GM23338 (cell line): ENCODE measurements at places on chromosomes 1 and 21.

DNA sequence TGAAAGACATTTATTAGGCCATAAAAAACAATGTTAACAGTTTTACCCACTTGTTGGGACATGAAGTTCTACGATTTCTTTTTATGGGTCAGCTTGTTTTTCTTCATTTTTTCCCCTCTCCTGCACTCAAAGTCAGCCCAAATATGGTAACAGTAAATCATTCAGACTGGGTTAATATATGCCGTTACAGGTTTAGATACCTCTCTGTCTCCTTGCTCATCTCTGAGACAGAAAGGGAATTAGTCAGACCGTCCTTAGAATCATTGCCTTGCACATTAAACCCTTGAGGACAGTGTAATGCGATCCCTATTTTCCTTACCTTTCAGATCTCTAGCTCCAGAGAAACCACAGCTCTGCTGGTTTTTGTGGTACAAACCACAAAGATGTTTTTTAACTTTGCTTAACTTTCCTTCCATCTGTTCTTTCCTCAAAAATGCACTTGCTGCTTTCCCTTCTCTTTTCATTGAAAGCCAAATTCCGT lies 613.3 kb downstream of the PLPP3 start:
- no peak for DNase-seq

DNA sequence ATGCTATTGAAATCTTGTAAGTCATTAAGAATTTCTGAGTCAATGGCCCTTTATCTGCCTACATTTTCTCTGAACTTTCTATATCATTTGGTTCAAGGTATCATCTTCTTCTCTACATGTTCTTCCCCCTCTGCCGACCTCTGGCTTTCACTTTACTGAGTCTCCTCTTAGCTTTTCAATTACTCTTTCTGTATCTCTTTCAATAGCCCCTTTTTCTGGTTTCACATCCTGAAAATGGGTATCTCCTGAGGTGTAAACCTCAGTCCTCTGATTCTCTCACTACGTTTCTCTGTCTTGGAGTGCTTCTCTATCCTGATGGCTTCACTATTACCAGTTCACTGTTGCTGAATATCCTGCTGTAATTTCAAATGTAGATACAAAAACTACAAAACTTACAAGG lies 98.9 kb downstream of the LYST start:
- no peak for DNase-seq

DNA sequence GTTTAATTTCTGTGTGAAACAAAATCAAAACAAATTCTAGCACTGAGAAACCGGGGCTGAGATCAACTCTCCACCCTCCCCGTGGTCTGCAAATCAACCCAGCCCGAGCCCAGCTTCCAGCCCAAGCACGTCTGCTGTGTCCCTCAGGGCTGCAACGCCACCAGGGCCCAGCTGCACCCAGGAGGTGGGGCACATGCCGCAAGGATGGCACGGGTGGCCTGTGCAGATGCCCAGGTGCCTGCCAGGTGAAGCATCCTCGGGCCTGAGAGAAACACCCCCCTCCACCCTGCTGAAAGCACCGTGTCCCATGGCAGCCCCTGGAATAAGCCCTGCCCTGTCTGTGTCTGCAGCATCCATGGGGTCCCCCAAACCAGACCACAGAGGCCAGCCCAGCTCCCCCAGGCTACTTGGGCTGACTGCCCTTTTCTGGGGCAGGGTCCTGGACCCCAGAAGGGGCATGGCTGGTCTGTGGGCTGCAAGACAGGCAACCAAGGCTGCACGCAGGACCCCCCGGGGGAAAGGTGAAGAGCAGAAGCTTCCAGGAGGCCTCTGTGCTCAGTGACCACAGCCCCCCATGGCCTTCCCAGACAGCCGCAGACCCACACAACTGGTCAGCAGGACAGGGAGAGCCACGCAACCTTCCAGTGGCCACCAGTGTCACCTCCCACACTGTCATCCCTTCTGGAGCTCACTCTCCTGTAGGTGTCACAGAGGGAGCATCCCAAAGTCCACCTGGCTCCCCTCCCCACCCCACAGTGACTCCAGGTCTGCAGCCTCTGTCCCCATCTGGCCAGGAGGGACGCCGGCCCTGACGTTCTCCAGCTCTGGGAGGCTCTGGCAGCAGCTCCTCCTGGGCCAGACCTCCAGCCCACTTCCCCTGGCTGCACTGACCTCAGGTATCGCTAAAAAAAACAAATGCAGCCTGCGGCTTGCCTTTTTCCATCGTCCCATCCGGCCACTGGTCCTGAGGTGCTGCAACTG lies 7.7 kb downstream of the WNT9A start:
- DNase-seq = no peak

DNA sequence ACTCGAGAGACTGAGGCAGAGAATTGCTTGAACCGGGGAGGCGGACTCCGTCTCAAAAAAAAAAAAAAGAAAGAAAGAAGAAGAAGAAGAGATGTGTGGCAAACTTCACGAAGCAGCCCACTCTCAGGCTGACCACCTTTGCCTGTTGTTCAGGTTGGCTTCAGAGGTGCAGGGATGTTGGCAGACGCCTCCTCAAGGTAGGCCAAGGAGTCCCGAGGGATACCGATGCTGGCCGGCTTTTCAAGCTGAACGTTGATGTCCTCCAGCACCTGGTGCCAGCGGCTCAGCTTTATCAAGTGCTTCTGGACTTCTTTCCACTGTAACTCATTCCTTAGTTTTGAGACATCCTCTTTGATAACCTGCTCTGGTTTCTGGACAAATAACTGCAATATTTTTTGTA lies 243.8 kb upstream of the ADGRL2 start:
- no peak for DNase-seq

DNA sequence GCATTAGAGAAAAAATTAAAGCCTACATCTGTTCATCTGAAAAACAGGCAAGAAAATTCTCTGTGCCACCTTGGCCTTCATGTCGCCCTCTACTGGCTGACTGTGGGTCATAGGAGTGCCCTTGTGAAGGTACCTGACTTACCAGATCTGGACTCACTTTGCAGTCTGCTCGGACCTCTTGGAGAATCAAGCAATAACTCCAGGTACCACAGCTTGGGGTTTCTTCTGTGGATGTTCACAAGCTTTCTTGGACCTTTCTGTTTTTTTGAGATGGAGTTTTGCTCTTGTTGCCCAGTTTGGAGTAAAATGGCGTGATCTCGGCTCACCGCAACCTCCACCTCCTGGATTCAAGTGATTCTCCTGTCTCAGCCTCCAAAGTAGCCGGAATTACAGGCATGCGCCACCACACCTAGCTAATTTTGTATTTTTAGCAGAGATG lies 2.4 kb upstream of the PRAMEF18 start:
- peak; percentile 29 for DNase-seq

GRCh38 chr21:32807717-32808380 lies 36.3 kb upstream of the PAXBP1 start:
- no peak for DNase-seq

DNA sequence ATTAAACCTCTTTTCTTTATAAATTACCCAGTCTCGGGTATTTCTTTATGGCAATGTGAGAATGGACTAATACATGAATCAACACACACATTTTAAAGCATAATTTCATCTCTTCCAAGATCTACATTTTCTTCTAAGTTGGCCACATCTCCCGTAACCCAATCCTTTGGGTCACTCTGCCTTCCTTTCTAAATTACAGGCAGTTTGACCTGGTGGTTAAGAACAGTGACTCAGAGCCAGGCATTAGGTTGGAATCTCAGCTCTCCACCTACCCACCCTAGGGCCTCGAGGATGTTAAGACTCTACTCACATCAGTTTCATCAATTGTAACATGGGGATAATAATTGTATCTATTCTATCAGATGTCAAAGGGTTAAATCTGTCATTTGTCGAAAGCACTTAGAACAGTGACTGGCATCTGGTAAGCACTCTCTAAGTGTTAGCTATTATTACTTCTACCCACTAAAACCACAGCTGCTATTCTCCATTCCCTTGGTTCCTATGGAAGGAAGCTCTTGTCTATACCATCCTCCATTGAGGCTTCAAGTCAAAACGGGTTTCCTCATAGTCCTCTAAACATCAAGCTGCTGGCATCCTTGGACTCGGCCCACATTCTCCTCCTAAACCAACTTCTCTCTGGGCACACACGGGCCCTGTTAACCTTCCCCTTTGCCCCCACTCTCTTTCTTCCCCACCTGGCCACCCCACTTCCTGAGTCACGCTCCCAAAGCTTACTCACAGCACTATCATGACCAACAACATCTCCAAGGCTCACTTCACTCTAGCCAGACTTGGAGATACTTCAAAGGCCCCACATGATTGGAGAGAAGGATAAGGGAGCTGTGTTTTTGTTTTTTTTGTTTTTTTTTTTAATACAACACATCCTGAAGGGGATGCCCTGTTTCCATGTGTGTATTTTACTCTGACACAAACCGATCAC lies 116.9 kb downstream of the TGFBR3 start:
- DNase-seq = no peak

GRCh38 chr1:80251591-80251990 lies 1245.1 kb upstream of the ADGRL4 start:
- DNase-seq = no peak

DNA sequence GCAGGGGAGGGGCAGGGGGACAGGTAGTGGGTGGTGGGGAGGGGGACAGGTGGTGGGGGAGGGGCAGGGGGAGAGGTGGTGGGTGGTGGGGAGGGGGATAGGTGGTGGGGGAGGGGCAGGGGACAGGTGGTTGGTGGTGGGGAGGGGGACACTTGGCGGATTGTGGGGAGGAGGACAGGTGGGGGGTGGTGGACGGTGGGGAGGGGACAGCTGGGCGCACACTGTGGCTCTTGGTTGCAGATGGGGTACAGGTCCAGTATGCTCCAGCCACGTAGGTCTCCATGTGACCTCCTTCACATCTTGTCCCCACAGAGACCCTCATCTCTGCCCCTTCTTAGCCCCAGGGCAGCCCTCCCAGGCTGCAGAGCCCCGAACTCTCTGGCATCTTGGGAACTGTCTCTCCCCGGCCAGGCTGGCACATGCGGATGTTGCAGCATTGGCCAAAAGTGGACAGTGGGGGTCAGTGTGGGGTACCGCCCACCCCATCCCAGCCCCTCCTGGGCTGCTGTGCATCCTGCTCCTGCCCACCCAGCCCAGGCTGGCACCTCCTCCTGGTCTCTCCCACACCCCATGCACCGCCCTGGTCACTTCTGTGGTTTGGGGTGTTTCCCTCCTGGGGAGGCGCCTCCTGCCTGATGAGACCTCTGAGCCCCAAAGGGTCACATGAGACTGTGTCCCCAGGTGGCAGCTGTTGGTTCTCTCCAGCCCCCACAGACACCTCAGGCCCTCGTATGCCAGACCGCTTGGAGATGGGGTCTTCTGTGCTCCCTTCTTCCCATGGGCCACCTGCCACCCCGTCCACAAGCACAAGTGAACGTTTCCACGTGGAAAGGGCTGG lies 7.6 kb upstream of the SLC19A1 start:
- no peak for DNase-seq

DNA sequence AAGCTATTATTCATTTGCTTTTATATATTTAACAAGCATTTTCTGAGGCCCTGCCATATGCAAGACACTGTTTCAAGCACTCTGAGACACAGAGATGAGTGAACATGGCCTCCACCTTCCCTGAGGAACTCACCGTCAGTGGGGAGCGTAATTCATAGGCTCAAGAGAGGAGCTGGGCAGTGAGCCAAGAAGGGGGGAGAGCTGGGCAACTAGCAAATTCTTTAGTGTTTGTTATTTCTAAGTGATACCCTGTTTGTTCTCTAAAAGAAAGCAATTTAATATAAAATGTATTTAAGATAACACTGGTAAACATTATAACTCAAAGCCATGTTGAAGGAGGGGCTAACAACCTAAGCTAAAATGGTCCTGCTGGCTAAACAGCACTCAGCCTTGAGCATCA lies 119.2 kb upstream of the NGF start:
- DNase-seq = no peak

- no peak for DNase-seq
Observed at GRCh38 chr1:36247538-36247937, 23.3 kb downstream of the THRAP3 start.

GRCh38 chr1:155860970-155861510 lies 1.7 kb downstream of the SYT11 start:
- no peak for DNase-seq

- DNase-seq = no peak
Observed at GRCh38 chr21:25501996-25502665, 105.2 kb downstream of the MRPL39 start.

DNA sequence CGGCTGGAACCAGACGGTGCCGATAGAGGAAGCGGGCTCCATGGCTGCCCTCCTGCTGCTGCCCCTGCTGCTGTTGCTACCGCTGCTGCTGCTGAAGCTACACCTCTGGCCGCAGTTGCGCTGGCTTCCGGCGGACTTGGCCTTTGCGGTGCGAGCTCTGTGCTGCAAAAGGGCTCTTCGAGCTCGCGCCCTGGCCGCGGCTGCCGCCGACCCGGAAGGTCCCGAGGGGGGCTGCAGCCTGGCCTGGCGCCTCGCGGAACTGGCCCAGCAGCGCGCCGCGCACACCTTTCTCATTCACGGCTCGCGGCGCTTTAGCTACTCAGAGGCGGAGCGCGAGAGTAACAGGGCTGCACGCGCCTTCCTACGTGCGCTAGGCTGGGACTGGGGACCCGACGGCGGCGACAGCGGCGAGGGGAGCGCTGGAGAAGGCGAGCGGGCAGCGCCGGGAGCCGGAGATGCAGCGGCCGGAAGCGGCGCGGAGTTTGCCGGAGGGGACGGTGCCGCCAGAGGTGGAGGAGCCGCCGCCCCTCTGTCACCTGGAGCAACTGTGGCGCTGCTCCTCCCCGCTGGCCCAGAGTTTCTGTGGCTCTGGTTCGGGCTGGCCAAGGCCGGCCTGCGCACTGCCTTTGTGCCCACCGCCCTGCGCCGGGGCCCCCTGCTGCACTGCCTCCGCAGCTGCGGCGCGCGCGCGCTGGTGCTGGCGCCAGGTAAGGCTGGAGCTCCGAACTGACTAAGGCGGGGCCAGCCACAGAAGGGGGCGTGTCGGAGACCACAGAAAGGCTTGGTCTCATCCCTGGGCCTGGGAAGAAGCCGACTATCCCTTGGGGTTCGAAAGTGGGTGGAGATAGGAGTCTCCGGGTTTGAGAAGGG lies 486 bp downstream of the SLC27A3 start:
- peak; percentile 97 for DNase-seq

DNA sequence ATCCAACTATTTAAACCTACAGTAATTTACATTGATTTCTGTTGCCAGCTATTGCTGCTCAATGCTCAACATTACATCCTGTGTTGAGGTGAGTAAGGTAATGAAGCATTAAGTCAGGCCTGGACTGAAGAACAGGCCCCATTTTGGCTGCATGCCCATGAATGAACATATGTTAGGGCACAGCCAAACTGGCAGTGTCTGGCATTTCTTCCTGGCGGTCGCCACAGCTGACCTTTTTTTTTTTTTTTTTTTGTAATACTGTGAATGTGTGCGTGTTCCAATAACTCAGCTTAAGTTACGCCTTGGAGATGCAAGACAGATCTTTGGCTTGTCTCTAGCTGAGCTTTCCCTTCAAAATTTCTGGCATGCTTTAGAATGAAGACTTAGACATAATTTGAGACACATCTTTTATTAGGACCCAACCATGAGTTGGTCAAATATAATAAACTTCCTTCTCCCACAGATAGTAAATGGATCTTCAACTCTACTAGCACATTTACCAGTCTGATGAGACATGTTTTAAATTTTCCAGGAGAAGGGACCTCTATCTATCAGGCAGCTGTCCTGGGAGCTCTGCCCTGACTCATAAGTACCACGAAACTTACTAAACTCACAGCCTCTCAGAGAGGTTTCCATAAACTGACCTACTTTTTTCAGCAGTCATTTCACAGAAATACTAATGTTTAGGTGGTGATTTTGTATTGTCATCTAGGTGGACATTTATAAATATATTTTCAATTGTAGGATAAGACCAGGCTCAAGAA lies 341.1 kb upstream of the RUNX1 start:
- DNase-seq = no peak
